Muscle of leg (tissue), 16 donors: ENCODE measurements at places on chromosomes 12 and 14. TPM values are rescaled to one million over a fixed set of nuclear protein-coding genes. Genes with fewer than 3 reads are reported as not detected.

LTB4R gene
- total RNA-seq: 2.5 TPM

GRCh38 chr12:13362260-13362841 lies 165.8 kb downstream of the EMP1 start:
- peak; percentile 33 for DNase-seq

GRCh38 chr14:103633391-103633790 lies 4.4 kb downstream of the KLC1 start:
- no peak for DNase-seq

DNA sequence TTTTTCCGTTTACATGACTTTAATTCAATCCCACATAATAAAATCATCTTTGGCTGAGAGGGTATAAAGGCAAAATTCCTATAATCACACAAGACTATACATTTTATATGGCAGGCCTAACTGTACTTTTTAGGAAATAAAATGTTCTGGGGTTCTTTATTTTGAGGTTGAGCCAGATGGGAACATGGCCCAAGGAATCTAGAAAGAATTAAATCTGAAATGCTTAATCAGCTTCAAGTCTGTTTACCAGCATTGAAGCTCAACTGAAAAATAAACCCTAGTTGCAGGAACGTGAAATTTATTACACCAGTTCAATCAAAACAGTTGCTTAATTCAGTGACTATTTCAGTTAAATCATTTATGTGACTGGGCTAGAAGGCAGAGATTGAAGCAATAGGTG lies 191.0 kb upstream of the BTG1 start:
- no peak for DNase-seq

DNA sequence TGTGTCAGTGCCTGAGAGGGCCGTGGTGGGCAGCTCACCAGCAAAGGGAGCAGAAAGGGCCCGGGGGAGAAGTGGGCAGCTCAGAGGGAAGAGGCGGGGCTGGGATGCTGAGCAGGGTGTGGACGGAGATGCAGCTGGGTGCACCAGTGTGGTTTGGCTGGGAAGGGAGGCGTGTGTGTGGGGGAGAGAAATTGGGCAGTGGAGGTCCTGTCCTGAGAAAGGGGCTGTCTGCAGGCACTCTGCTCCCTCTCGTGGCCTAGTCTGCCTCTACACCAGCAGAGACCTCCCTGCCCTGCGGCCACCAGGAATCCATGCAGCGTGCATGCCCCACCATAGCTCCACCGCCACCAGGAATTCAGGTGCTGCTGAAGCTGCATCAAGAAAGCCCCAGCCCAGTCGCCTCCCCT lies 6.4 kb downstream of the TMEM121 start:
- no peak for DNase-seq

SIRT4 gene
- 6.3 TPM for total RNA-seq

DNA sequence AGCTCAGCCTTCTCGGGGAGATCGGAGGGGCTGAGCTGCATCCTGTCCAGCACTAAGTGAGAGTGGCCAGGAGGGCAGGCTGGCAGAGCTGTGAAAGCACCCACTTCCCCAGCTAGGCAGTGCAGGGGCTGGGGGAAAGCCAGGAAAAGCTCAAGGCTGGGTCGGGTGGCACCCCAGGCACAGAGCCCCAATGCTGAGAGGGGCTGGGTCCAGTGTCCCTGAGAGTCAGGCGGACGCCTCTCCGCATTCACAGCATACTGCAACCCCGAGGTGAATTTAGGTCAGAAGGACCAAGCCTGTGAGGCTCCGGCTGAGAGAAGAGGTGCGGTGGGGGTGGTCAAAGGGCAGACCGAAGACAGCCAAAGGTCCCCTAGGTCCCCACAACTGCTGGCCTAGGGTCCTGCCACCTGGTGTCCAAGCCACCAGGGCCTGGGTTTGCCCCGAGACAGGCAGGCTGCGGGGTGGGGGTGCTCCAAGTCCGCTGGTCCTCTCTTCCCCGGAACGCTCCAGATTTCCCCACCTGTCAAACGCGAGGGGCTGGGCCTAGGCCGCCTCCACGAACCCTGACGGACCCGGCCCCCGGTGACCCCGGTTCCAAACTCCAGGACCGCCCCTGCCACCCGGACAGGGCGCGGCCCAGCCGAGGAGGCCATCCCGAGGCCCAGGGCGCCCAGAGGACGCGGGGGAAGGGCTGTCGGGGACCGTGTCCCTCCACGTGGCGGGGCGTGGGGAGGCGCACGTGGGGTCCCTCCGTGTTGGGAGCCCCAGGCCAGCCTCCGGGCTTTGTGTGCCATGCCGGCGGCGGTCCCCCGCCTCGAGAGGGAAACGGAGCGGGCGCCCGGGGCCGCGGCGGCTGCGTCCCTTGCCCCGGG lies 527 bp downstream of the CAMKK2 start:
- DNase-seq: peak; percentile 30

DNA sequence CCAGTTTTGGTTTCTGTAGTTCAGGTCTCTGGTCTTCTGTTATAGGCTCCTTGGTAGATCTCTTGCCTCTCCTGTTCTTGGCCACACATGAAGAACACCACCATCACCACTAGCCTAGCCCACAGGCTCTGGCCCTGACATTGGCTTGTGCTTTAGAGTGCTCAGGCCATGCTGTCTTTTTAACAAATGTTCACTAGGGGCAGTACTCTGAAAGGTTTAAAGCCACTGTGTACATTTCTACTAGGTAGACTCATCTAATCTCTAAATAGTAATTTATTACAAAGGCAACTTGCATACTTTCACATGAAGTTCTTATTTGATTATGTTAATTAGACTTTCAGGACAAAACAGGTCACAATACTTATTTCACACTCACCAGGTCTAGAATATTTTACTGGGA lies 38.3 kb downstream of the PDE6H start:
- DNase-seq: no peak

DNA sequence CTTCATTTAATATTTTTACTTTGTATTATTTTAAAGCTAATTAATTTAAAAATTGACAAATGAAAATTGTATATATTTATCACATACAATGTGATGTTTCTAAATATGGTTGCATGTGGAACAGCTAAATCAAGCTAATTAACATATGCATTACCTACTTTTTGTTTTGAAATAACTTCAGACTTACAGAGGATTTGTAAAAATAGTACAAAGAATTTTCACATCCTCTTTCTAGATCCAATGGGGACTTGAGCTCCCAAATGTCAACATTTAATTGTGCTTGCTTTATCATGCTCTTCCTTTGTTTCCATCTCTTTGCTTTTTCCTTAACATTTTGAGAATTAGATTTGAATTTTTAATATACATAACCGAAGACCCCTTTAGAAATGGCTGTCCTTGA lies 6.6 kb downstream of the DCD start:
- no peak for DNase-seq

CLEC14A gene
- total RNA-seq: 21.3 TPM

DNA sequence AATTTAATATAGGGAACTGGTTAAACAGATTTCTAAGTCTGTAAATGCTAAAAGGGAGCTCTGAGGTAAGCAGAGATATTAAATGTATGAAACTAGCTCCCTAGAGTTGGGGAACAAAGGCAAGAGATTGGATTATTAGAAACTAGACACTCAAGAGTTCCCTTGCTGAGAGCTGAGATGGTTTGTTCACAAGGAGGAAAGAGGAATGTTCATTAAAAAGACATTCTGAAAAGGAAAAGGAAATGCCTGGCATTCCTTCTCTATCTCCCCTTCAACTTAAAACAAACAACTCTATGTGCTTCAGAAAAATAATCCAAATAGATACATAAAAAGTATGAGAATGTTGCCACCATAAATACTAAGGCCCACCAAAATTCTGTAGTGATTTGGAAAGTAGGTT lies 73.7 kb downstream of the GALNT4 start:
- no peak for DNase-seq

GRCh38 chr12:60947533-60947932 lies 1312.7 kb upstream of the USP15 start:
- peak; percentile 0 for DNase-seq

- no peak for DNase-seq
Observed at GRCh38 chr14:98564006-98564405, 708.0 kb downstream of the BCL11B start.

GPR84 gene
- total RNA-seq: not detected

DNA sequence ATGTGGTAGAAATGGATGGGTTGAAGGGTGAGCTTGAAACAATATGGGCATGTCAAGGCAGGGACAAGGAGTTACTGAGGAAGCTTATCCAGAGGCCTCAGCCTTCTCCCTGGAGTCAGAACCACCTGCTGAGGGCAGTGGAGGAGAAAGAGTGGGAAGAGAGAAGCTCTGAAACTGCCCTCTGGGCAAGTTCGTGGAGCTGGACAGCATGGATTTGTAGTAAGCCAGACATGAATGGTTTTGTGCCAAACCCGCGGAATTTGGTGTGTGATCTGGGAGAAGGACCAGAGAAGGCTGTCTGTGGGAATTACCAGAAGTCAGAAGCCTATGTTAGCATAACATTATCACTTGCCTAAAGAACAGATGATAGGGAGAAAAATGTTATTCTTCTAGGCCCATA lies 164.8 kb downstream of the SLC41A2 start:
- DNase-seq: peak; percentile 14

NANOG gene
- 0.04 TPM for total RNA-seq

KRT6C gene
- not detected for total RNA-seq

GRCh38 chr14:73909681-73910080 lies 23.0 kb downstream of the ZNF410 start:
- DNase-seq: no peak

LRTM2 gene
- total RNA-seq: 0.58 TPM

FGF6 gene
- total RNA-seq: 24.7 TPM

- peak; percentile 58 for DNase-seq
Observed at GRCh38 chr12:49195736-49196135, 6.9 kb upstream of the TUBA1A start.

DNA sequence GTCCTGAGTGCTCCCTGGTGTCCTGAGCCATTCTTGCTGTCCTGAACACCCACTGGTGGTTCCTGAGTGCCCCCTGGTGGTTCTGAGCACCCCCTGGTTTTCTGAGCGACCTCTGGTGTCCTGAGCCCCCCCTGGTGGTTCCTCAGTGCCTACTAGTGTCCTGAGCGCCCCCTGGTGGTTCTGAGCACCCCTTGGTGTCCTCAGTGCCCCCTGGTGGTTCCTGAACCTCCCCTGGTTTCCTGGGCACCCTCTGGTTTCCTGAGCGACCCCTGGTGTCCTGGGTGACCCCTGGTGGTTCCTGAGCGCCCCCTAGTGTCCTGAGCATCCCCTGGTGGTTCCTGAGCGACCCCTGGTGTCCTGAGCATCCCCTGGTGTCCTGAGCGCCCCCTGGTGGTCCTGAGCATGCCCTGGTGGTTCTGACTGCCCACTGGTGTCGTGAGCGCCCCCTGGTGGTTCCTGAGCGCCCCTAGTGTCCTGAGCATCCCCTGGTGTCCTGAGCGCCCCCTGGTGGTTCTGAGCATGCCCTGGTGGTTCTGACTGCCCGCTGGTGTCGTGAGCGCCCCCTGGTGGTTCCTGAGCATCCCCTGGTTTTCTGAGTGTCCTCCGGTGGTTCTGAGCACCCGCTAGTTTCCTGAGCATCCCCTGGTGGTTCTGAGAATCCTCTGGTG lies 473.1 kb downstream of the TMEM121 start:
- DNase-seq: peak; percentile 3

DNA sequence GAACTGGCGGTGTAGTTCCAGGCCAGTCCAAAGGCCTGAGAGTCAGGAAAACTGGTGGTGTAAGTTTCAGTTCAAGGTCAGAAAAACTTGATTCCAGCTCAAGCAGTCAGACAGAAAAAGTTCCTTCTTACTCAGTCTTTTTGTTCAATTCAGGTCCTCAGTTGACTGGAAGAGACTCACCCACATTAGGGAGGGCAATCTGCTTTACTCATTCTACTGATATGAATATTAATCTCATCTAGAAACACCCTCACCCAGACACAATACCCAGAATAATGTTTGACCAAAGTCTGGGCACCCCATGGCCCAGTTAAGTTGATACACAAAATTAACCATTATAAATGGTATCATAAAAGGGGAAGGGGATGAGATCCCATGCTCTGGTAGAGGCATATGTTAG lies 50.1 kb upstream of the LTA4H start:
- DNase-seq: no peak

- no peak for DNase-seq
Observed at GRCh38 chr14:72632727-72633126, 261.2 kb downstream of the DPF3 start.

OAS1 gene
- 3.6 TPM for total RNA-seq

DNA sequence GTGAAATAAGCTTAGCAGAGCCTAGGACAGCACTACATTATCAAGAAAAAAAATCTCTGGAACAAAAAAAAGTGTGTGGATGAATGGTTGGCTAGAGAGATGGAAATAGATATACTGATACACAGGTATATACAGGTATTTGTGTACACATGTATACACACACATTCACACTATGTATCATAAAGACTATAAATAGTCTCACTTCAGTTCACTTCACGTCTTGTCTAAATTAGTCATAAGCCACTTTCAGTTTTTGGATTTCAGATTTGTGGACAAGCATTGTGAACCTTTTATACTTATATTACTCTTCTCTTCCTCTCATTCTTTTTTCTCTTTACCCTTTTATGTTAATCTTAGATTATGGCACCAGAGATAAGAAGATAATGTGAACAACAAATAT lies 41.8 kb upstream of the SLC6A15 start:
- no peak for DNase-seq

- DNase-seq: peak; percentile 31
Observed at GRCh38 chr12:40313928-40314327, 89.1 kb downstream of the LRRK2 start.

DNA sequence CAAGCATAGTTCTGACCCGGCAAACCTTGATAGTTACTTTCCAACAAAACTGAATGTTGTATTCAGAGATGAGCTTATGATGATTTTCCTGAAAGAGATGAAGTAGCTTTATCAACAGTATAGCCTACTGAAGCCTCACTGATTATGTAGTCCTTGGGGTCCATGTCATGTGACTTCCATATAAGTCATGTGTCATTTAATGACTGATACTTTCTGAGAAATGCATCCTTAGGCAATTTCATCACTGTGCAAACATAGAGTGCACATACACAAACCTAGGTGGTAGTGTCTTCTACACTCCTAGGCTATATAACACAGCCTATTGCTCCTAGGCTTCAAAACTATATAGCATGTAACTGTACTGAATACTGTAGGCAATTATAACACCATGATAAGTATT lies 28.5 kb upstream of the TUBA1C start:
- no peak for DNase-seq

GOLGA3 gene
- 53.6 TPM for total RNA-seq

KLRB1 gene
- 0.49 TPM for total RNA-seq

DNA sequence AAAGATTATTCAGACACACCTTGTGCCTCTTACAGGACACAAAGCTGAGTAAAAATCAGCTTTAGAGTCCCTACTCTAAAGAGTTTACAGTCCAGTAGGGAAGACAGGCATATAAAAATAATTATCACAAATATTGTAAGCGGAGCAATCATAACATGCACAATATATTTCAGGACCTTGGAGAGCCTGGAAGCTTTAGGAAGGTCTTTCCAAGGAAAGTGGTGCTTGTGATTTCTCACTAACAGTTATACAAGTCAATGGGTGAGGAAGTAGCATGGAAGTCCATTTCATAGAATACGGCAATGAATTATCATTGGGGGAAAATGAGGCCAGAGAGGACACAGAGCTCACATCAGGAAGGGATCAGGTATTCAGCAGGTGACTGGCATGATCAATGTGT lies 268.3 kb downstream of the C12orf50 start:
- peak; percentile 13 for DNase-seq

- DNase-seq: no peak
Observed at GRCh38 chr12:53102883-53103807, at the start of gene SOAT2. SOAT2 (plus strand) TSS chr12:53103486; CDS start chr12:53103578, 92 bp downstream.
